ENCODE measurements at places on chromosomes 2 and 18.

- DNase-seq, result no peak
Observed at GRCh38 chr2:139721411-139721995, 941.3 kb upstream of the NXPH2 start.

GRCh38 chr2:3173031-3173430 is 204.6 kb downstream of the EIPR1 start:
- DNase-seq, result no peak

- DNase-seq, result peak; percentile 63
Observed at GRCh38 chr2:162300266-162300665, 18.2 kb downstream of the IFIH1 start.

- DNase-seq, result no peak
Observed at GRCh38 chr2:100230754-100231153, 88.4 kb upstream of the AFF3 start.

- peak; percentile 55 for DNase-seq
Observed at GRCh38 chr2:64865073-64865830, 123.9 kb upstream of the SLC1A4 start.

DNA sequence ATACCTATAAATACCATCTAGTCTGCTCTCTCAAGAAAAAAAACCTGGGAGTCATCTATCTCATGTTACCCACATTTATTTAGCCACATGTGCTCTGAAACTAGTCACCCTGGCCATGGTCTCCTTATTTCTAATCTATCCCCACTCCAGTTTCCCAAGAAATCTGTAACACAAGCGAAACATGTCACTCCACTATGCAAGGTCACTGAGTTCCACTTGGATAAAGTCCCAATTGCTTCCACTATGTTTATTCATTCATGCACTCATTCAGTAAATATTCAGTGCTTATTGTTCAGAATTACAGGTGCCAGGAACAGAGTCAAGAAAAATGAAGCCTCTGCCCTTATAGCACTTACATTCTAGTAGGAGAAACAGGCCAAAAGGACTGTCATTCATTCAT is 369.4 kb upstream of the CYRIA start:
- DNase-seq, result no peak

- DNase-seq, result no peak
Observed at GRCh38 chr18:27763341-27763740, 413.6 kb downstream of the CDH2 start.

GRCh38 chr18:13536578-13536977 is 189.8 kb downstream of the FAM210A start:
- DNase-seq, result no peak

- no peak for DNase-seq
Observed at GRCh38 chr18:23683671-23684070, 5.6 kb upstream of the LAMA3 start.
